CD8-positive, alpha-beta memory T cell (primary cell): ENCODE measurements at places on chromosomes 2 and 18. TPM values are rescaled to one million over a fixed set of nuclear protein-coding genes. Genes with fewer than 3 reads are reported as not detected.

DNA sequence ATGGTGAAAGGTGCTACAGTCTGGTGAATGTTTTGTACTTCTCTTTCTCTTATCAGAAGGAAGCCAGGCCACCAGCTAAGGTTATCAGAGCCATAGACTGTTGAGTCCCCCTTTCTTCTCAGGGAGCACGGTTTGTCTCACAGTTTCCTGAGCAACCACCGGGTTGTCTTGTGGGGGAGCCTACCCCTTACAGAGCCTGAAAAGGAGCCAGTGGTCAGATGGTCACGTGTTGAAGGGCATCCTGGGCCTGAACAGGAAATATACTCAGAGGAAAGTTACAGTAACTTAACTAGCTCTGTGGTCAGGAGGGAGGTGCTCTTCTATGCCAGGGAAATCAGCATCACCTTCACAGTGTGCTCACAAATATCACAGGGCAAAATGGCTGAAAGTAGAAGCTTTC is 11.6 kb downstream of the CD28 start:
- peak; percentile 76 for DNase-seq

- DNase-seq: no peak
These were observed 375.1 kb upstream of the KCNH7 start for GRCh38 chr2:163213661-163214081.

DNA sequence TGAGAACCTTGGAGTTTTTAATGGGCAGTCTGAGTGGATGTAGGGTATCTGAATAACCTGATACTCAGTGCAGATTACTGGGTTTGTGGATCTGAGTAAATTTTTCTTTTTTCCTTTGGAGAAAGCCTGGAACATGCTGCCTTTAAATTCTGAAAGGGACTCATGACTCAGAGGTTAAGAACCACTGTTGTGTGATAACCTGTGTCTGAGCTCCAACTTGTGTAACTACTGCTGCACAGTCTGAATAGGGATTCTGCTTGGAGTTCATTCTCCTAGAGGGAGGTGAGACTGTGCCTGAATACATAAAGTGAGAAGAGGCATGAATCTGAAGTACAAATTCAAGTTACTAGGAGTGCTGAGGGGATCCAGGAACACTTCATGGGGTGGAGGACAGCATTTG is 36.2 kb downstream of the KDM3A start:
- no peak for DNase-seq

- no peak for DNase-seq
These were observed 1642.5 kb upstream of the TMEFF2 start for GRCh38 chr2:193837111-193837738.

DNA sequence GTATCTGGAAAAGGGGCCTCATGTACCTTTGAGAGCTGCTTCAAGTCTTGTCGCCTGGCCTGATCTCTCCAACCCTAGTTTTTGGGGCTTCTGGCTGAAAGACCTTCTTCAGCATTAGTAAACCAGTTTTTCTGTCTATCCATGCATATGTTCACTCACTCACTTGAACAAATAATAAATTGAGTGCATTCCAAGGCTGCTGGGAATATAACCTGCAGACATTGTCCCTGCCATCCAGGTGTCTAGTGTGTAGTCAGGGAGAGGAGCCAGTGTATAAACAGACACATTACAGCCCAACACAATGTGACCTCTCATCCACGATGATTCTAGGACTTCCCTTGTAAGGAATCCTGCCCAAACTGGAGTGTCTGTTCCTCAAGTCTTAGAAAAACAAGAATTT is 262.1 kb downstream of the PRKCE start:
- no peak for DNase-seq

DNA sequence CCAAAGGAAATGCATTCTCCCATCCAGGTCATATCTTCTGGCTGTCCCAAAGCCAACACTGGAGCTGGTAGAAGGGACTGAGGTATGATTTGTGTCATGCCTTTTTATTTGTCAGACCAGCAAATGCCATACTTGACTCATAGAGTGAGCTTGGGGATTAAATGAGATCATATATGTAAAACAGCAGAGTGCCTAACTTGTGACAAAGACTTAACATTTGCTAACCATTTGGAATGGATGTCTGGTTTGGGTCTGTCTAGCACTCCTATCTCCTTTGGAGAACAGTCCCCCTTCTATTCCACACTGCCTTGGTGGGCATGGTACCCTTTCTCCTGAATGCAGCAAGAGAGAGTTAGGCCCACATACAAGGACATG is 128.5 kb upstream of the LGALSL start:
- DNase-seq: no peak

DNA sequence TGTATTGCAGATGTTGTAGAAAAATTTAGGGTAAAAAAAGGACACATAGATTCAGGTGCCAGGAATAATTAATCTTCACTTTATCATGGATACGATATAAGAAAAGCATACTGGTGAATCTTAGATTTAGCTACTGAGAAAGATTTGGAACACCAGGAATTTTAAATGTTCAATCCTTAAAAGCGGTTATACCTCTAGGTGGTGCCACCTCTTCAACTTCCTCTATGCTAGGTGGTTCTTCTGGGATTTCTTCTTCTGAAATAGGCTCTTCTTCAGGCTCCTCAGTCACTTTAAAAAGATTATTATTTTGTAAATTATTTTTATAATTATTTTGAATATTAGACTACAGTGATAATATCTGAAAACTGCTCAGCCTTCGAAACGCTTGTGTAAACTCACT is 133.1 kb downstream of the TTN start:
- DNase-seq: no peak

DNAJC5G gene
- not detected for total RNA-seq

PROKR1 gene
- not detected for total RNA-seq

GRCh38 chr2:108315444-108315934 is 26.8 kb downstream of the SULT1C2 start:
- no peak for DNase-seq

DNA sequence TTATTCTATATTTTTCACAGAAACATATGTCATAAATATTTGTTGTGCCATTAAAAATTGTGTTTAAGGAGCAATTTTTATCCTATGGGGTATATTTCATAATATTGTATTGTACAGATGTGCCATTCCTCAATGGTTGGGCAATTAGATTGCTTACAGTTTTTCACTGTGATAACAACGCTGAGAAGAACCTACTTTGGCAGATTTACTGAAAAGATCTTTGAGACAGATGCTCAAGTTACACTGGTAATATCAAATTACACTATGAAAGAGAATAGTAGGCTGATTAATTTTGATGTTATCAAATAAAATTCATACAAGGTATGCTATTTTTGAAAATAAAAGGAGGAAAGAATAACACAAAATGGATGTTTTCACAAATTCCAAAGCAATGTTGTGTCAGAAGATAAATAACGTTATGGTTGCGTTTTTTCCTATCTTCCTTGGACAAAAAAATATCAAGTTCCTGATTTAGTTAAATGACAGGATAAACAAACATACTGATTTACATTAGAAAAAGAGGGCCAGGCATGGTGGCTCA is 335.1 kb upstream of the ZNF521 start:
- no peak for DNase-seq

RND3 gene
- not detected for total RNA-seq

GRCh38 chr2:60515721-60516226 is 37.7 kb downstream of the BCL11A start:
- DNase-seq: no peak

CD302 gene
- total RNA-seq: 0.70 TPM

ARHGAP25 gene
- total RNA-seq: 74.7 TPM

GRCh38 chr18:62663731-62664336 is 51.5 kb upstream of the PHLPP1 start:
- no peak for DNase-seq

DNA sequence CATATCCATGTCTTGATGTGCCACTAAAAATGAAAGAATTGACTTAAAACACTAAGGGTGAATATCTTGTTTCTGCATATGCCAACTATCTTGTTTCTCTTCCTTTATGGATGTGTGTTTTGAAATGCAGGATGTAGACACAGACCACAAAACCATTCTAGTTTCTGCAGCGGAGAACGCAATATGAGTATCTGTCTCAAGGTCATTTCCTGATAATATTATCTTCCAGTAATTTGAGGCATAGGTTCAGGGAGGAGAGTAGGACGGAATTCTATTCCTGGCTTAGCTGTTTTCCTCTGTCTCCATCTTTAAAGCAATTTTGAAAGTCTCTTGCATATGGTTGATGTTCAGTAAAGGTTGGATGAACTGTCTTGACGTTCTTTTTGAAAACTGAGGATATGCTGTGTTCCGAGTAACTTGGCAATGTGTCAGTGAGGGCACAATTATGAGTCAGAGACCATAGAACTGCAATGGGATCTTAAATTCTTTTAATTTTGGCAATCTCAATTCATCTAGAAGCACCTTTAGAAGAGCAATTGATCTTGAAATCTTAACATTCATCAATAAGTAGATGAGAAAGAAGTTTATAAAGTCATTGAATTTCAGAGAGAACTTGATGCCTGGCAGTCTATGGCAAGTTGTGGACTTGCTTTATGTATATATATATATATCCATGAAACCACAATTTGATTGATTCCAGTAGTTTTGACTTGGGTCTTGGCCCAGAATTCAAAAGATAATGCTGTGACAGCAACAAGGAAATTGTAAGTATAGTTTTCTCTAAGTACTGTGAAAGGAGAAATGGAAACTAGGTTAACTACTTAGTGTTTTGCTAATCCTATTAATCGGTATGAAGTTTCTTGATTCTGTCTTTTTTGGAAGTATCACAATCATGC is 24.8 kb downstream of the RAB27B start:
- DNase-seq: no peak

- no peak for DNase-seq
These were observed 61.6 kb upstream of the PARD3B start for GRCh38 chr2:204483608-204484081.

DNA sequence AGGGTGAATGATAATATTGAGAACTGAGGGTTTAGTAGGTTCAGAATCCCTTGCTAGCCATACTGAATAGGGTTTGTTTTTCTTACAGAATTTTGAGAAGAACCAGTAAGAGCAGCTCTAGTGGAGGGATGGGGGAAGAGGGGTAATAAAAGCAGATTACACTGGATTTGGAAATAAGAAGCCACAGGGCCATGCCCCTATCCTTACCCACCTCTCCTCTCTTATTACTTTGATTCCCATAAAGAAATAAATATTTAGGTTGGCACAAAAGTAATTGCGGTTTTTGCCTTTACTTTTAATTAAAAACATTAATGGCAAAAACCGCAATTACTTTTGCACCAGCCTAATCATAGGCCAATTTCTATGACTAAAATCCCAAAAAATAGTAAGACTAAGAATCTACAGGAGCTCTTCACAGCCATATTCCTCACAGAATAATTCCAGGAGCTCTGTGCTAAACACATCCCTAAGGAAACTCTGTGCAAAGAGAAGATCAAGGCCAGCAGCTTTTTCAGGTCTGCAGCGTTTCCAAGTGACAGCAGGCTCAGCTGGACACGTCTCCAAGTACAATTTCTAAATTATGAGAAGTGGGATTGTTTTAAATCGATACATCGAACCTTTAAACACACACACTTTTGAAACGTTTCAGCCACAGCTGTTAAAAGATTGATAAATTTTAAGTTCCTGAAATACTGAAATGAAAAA is 58.4 kb upstream of the RTN4 start:
- no peak for DNase-seq

DNA sequence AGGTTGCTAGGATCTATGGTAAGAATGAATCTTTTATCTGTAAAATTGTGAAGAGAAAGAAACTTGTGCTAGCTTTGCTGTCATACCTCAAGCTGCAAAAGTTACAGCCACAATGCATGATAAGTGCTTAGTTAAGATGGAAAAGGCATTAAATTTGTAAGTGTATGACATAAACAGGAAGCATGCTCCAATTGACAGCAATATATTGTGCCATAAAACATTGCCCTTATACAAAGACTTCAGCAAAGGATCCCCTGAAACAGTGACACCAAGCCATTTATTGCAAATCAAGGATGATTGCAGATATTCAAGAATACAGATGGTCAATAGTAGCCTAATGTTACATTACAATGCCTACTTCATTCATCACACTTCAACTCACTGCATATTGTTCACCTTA is 283.1 kb downstream of the CPS1 start:
- DNase-seq: no peak

DNA sequence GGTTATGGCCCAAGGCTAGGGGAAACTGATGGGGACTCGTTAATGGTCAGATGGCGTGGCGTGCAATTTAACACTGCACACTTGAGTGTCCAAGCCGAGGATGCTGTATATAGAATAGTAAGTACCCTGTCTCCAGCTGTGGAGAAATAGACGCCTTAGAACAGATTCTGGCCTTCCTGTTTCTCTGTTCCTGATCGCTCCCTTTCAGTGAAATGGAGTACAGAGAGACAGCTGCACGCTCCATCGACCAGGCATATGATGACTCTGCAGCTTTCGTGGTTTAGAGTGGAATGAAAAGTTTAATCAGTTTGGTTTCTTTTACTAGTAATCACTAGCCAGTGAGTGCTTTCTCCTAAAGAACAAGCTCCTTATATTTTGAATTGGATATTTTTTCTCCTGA is 213.4 kb downstream of the NEDD4L start:
- DNase-seq: no peak

GRCh38 chr18:44766450-44766849 is 85.8 kb downstream of the SETBP1 start:
- DNase-seq: no peak

DNA sequence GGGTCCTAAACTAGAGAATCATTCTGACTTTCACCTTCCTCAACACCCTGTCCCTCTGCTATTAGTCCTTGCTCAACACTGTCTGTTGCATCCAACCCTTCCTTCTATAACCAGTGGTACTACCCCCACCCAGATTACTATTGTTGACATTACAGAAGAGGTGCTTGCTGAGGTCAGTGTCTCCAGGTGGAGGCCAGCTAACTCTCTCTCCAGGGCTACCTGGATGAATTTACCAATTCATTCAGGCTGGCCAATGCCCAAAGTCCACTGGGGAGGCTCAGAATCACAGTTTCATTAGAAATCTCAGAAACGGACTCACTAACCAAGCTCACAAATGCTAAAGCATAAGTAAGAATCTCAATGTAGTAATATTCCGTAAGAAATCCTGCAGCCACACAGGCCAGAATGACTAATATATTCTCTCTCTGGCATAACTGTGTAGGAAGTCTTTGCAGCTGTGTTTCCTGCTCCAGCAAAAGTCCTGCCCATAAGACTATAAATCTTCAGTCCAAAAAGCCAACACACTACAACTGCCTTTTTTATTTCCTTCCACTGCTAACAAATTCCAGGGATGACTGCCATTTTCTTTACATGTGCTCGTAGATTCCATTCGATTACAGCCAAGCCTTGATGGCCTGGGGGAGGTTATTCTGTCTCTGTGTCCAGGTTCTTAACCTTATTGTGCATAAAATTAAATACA is 10.0 kb upstream of the TTR start:
- DNase-seq: no peak

DNA sequence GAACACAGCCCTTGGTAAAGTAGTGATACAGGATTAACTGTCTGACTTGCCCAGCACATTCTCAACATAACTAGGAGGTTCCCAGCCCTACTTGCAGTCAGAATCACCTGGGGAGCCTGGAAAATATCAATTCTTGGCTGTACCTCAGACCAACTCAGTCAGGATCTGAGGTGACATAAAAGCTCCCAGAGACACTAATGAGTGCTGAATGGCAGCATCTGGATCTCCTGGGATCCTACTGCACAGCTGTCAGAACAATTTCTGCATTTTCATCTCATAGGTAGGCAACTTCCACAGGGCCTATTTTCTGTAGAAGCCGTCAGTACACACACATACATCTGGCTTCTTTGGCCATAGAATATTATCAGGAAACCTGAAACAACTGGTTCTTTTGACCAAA is 138.8 kb downstream of the MYO5B start:
- no peak for DNase-seq

GRCh38 chr2:162965191-162965590 is 126.6 kb upstream of the KCNH7 start:
- no peak for DNase-seq

- no peak for DNase-seq
These were observed 62.1 kb upstream of the GLI2 start for GRCh38 chr2:120673571-120674061.

GRCh38 chr2:66897181-66897580 is 462.3 kb downstream of the MEIS1 start:
- no peak for DNase-seq
